Stimulated activated CD4-positive, alpha-beta T cell treated with anti-CD3 and anti-CD28 coated beads, Interleukin-2, amount 100 ng/mL, for 24 hours (primary cell): ENCODE measurements at places on chromosomes 5 and 9.

DNA sequence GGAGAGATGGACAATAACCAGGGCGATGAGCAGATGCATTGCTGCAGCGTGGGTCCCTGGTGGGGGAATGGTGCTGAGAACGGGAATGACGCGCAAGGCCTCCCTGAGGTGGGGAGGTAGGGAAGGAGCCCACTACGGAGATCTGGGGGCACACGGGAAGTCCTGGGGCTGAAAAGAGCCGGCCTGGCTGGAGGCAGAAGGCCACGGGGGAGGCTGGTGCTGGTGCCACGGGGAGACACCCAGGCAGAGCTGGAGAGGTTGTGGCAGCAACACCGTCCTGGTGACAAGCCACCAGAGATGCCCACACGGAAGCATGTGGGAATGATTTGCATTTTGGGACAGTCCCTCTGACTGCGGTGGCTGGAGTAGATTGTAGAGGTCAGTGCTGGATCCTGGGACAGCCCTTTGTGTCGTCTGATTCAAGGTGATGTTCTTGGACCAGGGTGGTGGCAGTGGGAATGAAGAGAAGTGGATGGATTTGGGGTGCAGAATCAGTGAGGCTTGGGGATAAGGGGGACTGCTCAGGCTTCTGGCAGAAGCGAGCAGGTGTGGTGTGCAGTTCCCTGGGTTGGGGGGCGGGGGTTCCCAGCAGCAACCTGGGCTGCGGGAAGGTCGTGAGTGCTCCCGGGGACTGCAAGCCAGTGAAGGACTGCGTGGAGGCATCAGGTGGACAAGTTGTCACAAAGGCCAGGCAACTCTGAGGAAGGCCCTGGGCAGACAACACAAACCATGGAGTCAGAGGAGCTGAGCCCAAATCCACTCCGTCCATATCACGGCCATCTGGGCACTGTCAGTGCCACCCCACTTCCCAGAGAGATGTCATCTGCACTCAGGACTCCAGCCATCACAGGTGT lies 25.2 kb upstream of the CNOT6 start:
- no peak for DNase-seq

- no peak for DNase-seq
Measured at GRCh38 chr5:163571744-163572143, 66.3 kb downstream of the MAT2B start.

DNA sequence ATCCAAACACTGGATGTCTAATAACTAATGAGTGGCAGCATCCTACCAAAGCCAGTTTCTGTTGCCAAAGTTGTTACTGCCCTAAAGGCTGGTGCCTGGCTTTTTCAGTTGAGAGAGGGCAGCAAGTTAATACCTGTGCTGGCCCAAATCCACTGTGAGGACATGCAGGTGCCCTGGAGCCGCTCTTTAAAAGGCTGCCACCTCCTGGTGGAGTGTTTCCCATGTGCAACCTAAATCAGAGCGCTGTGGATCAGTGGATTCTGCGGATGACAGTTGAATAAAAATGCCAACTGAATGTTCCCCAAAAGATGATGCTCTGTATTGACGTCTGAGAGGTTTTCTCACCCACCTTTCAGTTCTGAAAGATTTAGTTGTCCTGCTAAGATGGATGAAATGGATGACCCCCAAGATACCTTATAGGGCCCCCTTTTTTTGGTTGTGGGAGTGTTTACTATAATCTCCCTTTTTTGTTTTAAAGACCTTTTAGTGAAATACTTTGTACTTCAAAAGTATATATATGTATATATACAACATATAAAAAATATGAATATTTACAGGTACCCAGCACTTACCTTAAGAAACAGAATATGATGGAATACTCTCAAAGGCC lies 146.4 kb downstream of the EGFLAM start:
- DNase-seq = peak; percentile 8

DNA sequence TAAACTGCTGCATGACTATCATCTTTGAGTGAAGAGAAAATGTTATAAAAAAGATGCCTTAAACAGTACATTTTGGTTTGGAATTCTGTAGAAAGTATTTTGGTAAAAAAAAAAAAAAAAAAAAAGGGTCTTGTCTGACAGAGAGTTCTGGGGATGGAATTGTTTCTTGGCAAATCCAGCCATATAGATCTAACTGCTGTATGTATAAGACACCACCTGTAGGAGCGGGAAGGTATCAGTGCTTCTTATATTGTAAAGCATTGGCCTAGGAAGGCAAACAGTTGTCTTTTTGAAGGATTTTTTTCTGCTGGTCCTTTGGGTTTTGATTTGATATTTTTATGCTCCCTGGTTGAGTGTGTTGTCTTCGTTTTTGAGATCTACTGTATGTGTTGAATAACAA lies 2.8 kb downstream of the PURA start:
- no peak for DNase-seq

DNA sequence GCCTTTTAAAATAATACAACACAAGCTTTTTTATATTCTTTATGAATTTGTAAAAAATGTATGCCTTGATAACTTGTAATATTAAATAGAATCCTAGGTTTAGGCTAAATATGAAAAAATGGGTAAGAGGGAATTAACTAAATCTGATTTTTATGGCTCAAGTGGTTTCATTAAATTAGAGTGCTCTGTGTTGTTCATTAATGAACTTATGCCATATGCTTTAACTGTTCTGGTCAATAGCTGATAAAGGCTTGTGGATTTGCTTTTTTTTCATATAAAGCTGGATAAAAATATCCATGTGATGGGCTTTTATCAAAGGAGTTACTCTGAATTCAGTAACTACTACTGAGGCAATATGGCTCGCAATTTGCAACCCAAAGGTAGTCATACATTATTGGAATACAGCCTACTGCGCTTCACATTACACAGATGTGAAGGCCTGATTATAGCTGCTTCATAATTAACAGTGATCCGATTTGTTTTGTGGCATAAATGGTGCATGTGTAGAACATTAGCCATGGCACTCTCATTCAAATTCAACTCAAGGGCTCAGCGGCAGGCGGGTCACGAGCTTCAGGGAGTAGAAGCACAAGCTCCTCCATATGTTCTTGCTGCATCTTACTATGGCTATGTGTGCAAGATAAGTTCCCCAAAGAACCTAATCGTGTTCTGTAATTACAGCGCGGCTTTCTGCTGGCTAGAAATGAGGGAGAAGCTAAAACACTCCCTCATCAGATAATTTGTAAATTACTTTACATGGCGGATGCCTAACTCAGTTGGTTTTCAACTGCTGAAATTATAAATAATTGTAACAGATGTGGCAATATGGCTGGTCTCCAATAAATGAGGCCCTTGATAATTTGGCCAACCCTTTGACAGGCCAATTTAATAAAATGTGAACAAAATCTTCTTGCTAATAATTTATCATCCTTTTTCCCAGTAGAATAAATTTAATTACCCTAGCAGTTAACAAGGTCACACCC lies 188.3 kb downstream of the CNTLN start:
- DNase-seq = no peak

GRCh38 chr9:88092797-88093331 lies 45.4 kb downstream of the SPATA31C2 start:
- DNase-seq = no peak

- DNase-seq = peak; percentile 62
Measured at GRCh38 chr5:135977375-135977928, 22.7 kb upstream of the LECT2 start.

- no peak for DNase-seq
Measured at GRCh38 chr9:72984226-72984947, 31.5 kb upstream of the ALDH1A1 start.

- peak; percentile 28 for DNase-seq
Measured at GRCh38 chr5:179668391-179668790, 12.4 kb downstream of the CBY3 start.

GRCh38 chr9:4620881-4621555 lies 41.1 kb upstream of the PLPP6 start:
- DNase-seq = no peak

DNA sequence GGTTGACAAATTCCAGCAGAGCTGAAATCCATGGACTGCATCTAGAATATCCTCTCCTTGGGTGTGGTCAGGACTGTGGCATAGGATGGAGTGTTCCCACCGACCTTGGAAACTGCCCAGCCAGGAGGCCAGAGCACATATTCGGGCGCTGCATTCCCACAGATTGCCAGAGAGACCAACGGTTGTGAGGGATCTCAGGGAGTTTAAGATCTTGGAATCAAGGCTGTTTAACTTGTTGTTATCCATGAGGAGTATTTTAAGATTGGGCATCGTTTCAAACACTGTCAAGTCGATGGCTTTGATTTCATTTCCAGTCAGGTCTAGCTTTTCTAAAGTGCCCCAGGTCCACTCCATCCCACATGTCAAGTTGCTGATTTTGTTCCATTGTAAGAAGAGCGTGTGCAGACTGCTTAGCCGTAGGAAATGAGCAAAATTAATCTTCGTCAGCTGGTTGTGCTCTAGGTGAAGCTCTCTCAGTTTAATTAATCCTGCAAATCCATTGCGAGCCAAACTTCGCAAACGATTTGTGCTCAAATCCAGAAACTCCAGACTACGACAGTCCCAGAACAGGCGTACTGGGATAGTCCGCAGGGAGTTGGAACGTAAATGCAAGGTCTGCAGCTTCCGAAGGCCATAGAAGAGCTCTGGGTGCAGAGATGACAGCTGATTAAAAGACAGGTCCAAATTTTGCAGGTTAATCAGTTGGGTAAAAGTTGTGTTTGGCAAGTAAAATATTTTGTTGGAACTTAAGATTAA lies 1.5 kb downstream of the LRRTM2 start:
- no peak for DNase-seq

DNA sequence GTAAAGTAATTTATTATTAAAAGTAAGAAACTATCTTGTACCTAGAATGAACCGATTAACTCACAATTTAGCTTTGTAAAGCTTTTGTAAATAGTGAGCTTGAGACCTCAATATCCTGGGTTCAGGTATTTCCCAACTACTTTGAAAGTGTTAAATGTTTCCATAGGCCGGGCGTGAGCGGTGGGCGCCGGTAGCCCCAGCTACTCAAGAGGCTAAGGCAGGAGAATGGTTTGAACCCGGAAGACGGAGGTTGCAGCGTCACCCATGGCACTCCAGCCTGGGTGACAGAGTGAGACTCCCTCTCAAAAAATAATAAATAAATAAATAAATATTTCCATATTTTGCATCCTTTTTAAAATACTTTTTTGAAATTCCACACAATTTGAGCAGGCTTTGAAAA lies 1.5 kb upstream of the ANKH start:
- DNase-seq = no peak

DNA sequence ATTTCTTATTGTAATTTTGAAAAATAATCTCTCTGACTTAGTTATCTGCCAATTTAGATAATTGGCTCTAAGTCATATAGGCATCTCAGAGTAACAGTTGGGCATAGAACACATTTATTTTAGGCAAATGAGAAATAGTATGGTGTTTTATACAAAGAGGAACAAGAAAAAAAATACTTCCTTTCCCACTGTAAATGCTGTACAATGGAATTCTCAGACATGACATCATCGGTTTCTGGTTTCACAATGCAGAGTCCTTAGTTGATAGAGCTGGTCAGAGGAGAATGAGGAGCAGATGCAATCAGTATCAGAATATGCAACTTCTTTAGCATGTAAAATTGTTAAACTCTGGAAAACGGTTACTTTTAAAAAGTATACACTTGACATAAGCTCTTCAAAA lies 49.4 kb downstream of the PLK2 start:
- no peak for DNase-seq

- no peak for DNase-seq
Measured at GRCh38 chr5:6979061-6979460, 265.8 kb downstream of the TENT4A start.

DNA sequence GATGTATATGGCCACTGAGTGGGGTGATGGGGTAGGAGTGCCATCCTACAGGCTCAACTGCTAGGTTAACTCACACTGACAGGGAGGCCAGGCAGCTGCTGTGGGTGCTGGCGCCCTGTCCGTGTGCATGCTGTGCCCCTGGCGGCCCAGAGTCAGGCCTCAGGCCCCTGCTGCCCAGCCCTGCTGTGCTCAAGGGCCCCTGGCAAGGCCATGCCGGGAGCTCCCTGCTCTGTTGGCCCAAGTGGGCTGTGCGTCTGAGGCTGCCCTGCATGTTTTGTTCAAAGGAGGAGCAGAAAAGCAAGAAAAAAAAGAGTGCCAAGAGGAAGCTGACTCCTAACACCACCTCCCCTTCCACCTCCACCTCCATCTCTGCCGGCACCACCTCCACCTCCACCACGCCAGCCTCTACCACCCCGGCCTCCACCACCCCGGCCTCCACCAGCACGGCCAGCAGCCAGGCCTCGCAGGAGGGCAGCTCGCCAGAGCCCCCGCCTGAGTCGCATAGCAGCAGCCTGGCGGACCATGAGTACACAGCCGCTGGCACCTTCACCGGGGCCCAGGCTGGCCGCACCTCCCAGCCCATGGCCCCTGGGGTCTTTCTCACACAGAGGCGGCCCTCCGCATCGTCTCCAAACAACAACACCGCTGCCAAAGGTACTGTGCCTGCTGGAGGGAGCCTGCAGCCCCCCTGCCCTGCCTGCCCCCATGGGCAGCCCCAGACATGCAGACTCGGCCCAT lies 100.1 kb downstream of the PHF2 start:
- no peak for DNase-seq

DNA sequence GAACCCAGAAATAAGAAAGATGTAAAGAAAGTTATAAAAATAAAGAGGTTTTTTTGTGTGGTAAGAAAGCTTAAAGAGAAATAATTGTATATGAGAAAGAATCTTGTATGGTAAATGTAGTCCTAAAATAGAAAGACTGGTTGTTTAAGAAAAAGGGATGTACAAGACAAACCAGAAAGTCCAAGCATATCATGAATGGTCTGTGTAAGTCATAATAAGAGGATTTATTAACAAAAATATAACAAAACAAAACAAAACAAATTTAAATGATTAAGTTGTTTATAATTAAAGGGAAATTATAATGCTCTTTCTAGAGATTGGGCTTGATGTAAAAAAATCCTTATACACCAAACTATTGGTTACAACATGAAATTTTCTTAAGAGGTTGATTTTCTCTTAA lies 590.4 kb upstream of the PTGER4 start:
- no peak for DNase-seq

DNA sequence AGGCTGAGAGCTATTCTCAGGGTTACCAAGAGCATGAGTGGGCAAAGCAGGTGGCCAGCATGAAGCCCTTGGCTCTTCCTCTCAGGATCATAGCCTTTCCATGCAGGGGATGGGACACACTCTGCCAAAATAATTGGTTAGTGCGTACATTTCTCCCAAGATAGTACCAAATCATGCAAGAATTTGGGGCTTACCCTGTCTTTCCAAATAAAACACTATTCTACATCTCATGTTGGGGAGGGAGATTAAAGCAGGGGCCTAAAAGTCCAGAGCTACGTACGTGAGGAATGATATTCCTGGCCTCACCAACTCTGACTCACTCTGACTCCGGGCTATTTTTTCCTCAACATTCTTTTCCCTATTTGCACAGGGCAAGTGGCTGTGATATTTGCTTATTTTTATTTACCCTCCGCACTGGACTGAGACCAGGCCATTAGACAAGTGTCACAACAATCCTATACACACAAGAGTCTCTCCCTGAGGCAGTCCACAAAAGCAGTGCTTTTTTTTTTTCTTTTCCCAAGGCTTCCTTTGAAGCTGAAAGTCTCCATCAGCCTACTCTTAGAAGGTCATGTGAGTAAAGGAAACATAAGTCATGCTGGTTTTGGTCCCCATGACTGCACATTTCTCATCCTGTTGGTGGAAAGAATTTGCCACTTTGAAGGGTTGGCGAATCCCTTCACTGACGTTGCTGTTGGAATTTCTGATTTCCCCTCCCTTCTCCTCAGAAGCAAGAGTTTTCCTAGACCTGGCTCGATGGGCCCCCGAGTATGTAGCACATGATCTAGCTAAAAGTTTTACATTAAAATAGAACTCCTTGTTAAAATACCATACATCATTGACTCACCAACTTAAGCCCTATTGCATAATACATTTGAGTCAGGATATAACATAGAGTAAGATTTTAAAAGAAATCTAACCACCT lies 40.0 kb downstream of the TMEM252 start:
- DNase-seq = no peak
